Stimulated activated naive B cell treated with anti-CD40 and anti-IgM and Interleukin-4, amounts not matched to agents 10 μg/mL and 1 μg/mL and 100 μg/mL, for 72 hours (primary cell): ENCODE measurements at places on chromosomes 1 and 21.

- DNase-seq = no peak
Measured at GRCh38 chr1:48524892-48525467, 53.0 kb upstream of the SPATA6 start.

DNA sequence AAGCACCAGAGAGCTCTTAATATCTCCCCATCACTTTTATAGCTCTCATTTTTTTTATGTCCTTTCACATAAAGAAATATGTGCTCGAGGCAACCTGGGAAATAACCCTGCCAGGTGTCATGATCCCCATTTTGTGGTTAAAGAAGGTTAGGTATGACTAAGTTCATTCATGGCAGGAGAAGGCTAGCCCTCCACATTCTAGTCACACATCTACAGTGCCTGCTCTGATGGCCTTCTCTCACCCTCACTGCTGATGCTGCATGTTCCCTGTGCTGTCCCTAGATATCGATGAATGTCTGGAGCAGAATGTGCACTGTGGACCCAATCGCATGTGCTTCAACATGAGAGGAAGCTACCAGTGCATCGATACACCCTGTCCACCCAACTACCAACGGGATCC, 187.5 kb downstream of the TPR start:
- no peak for DNase-seq

DNA sequence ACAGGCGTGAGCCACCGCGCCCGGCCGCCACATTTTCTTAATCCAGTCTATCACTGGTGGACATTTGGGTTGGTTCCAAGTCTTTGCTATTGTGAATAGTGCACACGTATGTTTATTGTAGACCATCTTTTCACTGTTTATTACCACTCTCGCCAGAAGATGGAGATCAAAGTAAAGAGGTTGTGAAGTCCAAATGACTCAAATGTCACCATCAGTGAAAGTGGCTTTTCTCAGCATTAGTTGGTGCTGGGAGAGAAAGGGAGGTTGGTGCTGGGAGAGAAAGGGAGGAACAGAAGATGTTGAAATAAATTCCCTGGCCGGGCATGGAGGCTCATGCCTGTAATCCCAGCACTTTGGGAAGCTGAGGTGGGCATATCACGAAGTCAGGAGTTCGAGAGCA, 10.4 kb upstream of the UHMK1 start:
- no peak for DNase-seq

- no peak for DNase-seq
Measured at GRCh38 chr1:23118957-23119792, 49.5 kb downstream of the LUZP1 start.

GRCh38 chr21:17768840-17769446, 50.2 kb downstream of the C21orf91 start:
- no peak for DNase-seq

DNA sequence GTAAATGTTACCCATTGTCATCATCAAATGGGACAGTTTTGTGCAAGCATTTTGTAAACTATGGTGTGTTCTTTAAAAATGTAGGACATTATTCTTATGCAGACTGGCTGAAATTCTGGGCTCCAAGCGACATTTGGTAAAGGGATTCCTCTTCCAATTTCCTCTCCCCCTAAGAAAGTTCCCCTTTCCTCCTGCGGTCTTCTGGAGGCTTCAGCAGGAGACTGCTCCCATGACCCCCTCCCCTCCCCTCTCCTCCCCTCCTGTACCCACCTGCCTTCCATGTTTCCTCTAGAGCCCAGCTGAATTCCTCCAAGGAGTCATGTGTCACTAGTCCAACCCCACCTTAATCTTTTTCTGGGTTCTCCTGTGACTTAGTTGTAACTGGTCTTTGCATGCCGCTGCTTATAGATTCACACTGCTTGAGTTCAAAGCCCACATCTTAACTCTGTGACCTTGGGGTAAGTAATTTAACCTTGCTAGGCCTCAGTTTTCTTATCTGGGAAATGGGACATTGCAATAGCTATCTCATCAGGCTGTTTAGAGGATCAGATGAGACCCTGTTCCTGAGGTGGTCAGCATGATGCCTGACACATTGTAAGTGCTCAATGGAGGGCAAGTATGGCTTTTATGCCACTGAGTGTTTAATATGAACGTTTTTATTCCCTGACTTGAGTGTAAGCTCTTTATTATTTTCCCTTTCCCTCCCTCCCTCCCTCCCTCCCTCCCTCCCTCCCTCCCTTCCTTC, 69.9 kb upstream of the WDR26 start:
- no peak for DNase-seq

DNA sequence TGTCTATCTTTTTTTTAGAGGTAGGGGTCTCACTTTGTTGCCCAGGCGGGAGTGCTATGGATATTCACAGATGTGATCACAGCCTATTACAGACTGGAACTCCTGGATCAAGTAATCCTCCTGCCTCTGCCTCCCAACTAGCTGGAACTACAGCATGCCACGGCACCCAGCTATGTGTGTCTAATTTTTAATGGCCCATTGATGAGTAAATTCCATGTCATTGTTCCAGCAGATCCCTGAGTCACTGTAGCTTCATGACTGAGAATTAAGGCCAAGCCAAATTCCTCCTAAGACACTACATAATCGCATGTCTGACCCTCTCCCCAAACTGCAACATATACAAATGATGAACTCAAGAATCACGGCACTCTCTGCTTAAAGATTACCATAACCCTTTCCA, 84.2 kb upstream of the RGS2 start:
- no peak for DNase-seq

DNA sequence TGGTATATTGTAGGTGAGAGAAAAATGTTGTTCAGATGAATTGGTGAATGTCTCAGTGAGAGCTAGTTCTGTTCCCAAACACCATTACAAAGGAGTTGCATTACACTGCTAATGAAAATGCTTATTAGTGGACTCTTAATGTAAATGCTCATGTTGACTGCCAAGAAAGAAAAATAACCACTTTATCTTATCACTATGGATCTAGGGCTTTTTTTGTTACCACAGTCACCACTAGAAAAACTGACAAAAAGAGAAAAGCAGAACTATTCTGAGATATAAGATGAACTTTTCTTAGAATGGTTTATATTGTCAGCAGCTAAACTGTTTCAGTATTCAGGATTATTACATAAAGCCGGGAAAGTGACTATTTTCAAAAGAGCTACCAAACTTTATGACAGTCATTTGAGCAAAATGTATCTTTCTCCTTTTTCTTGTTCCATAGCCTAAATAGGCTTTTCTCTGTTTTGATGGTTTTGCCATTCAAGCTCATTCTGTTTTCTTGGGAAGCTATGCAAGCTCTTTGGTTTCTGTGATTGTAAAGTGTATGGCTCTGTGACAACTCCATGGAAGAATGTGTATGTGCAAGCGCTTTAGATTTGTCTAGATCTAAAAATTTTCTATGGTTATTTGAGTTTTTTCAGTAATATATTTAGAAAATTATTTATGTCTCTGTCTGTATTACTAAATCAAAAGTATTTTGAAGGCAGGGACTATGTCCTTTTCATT, 64.2 kb upstream of the DPH5 start:
- no peak for DNase-seq

DNA sequence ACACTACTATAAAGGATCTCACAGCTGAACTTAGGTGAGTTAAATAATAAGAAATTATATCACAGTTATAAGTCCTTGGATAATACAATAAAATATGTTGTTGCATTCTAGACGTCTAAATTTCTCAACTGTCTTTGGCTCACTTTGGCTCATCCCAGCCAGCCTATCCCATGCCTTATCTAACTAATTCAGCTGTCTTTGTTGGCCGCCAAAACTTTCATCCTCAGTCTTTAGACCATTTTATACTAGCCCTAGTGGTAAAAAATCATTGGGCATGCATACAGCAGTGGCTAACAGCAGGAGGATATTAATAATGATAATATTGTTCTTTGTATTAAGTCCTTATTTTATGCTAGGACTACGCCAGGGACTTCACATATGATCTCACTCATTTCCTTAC, 59.3 kb downstream of the CCDC18 start:
- DNase-seq = no peak
